ENCODE measurements at places on chromosomes 7 and 10. TPM values are rescaled to one million over a fixed set of nuclear protein-coding genes. Genes with fewer than 3 reads are reported as not detected.

The NUP42 gene
- total RNA-seq = 17.5 TPM

DNA sequence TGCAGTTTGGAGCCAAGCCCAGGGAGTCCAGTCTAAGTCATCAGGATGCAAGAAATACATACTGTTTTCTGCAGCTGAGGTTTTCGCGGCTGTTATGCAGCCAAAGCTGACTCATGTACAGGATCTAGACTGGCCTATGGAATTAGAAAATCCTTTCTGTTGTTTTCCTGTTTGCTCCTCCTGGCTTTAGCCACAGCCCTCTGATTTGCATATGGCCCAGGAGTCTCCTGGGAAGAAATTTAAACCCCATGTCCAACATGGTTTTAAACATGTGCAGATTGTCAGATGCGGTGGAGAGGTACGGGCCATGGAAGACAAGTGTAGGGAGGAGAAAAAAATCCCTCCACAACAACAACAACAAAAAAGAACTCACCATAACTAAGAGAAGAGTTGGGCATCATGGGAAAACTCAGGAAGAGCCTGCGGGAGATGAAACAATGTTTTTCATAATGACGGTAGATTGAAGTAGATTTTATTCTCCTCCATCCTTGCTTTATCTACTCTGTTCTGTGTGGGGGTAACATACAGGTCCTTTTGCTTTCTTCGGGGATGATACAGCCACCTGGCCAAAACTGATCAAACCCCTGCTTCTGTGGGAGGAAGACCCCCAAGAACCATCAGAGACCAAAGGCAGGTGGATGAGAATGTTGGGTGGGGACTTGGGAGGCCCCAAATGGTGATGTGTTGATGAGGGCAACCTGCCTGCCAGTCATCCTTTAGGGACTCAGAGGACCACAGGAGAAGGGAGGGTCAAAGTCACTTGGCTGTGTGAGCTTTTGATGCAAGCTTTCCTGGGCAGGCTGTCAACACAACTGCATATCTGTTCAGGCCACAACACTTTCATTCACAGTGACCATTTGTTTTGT lies 29.8 kb upstream of the GNA12 start:
- no peak for DNase-seq

GRCh38 chr10:36688717-36689116 lies 436.7 kb upstream of the ANKRD30A start:
- no peak for DNase-seq

The RBM20 gene
- 0.32 TPM for total RNA-seq

The ADCYAP1R1 gene
- not detected for total RNA-seq

The C10orf71 gene
- not detected for total RNA-seq

- no peak for DNase-seq
Measured at GRCh38 chr7:47932016-47932415, 16.2 kb downstream of the PKD1L1 start.

DNA sequence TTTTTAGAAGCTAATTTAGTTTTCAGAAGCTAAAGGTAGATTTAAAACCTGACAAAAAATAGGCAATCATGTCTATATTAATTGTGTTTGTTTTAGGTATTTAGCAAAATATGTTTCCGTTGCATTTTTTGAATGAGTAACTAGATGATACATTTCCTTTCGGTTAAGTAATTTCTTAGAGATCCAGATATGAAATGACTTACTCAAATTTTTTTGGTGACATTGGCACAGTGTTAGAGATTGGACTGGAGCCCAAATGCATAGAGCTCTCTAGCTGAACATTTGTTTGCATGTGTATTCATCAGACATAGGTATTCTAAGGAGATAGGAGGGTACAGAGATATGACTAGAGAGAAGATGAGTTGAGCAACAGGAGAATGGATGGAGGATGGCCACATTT lies 1.9 kb downstream of the BUB3 start:
- DNase-seq = no peak

The MUC12 gene
- total RNA-seq = 0.33 TPM

DNA sequence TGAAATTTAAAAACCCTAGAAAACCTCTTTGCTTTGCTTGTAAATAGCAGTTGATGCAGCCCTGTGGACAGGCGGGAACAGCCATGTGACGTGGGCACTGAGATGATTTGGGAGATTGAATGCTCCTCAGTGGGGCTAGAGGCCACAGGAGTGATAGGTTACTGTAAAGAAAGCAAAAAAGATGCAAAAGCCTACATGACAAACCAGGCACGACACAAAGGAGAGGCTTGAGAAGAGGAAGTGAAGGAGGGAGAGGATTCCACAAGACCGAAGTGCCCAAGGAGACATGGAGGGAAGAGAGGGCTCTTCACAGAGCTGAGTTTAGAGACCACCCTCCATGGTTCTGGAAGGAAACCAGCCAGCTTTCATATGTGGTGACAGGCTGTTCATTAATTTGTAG lies 25.7 kb downstream of the IKZF1 start:
- DNase-seq = no peak

The COL26A1 gene
- total RNA-seq = not detected

The HOXA10 gene
- total RNA-seq = 0.51 TPM

DNA sequence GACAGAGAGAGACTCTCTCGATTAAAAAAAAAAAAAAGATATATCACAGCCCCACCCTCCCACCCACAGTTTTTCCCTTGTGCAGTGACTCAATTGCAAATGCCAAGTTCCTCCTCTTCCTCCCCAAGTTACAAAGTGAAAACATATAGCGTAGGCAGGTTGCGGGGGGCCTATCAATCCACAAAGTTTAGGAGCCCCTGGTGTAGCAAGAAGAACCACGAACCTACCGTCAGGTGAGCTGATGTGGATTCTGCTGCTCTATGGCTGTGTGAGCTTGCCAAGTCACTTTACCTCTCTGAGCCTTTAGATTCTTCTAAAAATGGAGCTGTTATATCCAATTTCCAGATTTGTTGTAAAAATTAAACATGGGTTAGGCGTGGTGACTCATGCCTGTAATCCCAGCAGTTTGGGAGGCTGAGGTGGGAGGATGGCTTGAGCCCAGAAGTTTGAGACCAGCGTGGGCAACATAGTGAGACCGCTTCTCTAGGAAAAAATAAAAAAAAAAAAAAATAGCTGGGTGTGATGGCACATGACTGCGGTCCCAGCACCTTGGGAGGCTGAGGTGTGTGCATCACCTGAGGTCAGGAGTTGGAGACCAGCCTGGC lies 8.2 kb upstream of the RHBDD2 start:
- DNase-seq = no peak

GRCh38 chr7:158399762-158400161 lies 187.9 kb downstream of the PTPRN2 start:
- DNase-seq = no peak

- no peak for DNase-seq
Measured at GRCh38 chr10:108404155-108404554, 1239.6 kb upstream of the SORCS1 start.

DNA sequence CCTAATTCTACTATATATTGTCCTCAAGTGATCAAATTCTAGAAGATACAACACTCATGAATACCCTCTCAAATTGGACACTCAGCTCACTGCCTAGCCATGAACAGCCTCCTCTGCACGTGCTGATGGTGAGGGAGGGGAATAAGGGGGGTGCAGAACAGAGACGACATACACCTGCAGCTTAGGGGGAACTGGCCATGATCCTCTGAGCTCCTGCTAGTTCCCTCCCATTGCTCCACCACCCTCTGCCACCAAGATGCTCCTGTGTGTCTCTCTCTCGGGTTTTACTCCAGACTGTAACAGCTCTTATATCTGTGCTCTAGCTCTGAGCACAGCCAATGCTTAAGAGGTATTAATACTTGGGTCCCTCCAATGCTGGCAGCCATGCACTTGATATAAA lies 70.7 kb downstream of the VOPP1 start:
- no peak for DNase-seq

DNA sequence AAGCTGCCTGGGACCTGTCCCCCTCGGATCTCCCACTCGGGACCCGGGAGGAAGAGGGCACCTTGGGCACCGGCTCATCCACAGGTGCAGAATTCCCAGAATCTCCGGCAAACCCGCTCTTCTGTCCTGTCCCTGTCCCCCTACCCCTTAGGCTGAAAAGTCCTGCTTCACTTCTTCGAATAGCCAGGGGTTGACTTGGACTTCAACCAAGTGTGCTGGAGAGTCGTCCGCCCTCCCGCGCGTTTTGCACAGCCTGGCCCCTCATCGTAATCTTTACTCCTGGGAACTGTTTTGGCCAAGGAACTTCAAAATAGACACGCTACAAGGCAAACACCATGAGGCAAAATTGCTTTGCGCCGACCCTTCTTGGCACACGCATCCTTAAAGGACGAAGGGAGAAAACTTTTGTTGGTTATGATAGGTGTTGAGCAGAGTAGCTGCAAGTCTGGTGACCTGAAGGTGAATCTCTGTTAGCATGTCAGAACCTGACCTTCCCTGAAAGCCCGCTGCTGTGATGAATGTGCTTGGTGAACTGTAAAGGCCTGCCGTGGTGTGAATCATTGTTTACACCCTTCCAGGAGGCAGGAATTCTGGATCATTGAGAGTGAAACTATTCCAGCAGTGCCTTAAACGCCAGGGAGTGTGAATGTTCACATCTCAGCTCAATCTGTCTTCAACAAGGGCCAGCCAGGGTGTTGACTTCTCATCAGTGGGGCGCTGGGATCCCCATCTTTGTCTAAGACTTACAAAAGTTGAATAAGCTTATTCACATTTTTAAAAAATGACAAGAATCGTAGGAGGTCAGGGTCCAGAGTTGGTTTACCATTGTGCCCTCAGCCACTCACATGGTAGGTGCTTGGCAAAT lies 589 bp upstream of the RAPGEF5 start:
- no peak for DNase-seq

- no peak for DNase-seq
Measured at GRCh38 chr7:75565132-75565837, 73.2 kb downstream of the SPDYE5 start.

DNA sequence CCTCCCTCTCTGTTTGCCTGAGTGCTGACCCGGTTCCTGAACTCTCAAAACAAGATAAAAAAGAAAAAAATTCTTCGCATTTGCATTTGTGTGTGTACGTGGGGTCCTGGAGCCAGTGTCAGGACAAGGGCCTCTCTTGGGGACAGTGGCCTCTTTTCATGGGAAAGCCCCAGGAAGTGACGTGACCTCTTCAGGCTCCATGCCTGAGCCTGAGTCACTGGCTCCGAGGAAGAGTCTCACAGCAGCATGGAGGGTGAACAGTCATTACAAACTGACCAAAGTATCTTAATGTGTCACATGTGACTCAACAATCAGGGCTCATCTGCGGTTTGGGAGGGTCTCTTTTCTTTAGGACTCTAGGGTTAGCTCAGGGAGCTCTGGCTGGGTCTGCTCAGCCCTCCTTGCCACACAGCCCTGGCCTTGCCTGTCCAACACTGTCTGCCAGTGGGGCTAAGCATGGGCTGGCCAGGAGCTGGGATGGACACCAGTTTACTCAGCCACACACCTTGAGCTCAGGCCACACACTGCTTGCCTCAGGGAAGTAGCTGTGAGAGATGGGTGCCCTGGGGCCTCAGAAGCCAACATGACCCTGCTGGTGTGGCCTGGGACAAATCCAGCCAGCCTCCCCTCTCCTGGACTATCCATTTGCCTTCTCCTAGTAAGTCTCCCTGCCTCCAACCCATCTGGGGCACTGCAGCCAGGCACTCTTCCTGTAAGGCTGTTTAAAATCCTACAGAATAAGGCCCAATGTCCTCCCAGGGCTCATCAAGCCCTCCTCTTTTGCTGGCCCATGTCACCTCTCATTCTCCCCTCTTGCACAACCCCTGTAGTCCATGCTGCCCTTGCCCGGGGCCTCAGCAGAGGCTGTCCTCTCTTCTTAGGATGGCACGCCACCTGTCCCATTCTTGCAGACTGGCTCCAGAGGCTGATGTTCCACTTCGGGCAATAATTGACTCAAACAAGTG lies 10.5 kb downstream of the TMEM273 start:
- DNase-seq = peak; percentile 6

DNA sequence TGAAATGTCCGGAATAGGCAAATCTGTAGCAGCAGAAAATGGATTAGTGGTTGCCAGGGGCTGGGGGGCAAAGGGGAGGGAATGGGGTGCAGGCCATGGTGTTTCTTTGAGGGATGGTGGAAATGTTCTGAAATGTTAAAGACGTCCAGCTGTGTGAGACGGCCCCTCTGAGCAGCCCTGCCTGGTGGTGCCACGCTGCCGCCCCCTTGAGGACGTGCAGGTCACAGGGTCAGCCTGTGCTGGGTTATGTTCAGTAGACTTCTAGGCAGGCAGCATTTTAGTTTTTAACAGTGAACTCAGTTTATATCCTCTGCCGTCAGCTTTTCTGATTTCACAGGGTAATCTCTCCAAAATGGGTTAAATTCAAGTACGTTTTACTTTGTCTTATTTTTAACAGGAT lies 9.4 kb downstream of the NUB1 start:
- no peak for DNase-seq

The CAMK2B gene
- total RNA-seq = 0.35 TPM

- no peak for DNase-seq
Measured at GRCh38 chr7:147912291-147912690, 678.3 kb upstream of the C7orf33 start.

The CALHM1 gene
- not detected for total RNA-seq

GRCh38 chr10:59864141-59864962 lies 42.0 kb downstream of the CCDC6 start:
- no peak for DNase-seq

DNA sequence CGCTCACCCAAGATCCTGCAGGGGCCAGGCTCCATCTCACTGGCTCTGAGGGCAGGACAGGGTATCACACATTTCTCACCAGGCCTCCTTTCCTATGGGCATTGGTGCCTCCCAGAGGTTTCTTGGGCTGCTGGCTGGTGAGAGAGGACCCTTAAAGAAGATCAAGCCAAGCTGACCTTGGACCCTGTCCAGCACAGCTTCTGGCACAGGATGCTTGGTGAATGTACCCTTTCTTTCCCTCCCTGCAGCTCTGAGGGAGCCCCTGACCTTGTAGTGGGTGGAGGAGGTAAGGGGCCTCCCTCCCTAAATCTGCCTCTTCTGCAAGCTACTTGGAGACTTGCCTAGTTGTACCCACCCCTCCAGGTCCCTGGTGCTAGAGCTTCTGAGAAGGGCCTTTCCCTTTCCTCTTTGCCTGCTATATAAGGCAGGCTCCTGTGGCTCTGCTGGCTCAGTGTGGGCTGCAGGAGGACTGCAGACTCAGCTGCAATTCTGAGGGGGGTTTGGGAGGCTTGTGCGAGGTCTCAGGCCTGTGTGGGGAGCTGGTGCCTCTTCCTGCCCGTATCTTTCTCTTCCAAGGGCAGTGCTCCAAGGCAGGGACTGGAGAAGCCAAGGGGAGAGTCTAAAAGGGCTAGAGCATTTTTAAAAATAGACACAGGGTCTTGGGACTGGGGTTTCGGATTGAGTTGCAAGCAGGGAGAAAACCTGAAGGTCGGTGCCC lies 11.7 kb upstream of the TRIM8 start:
- no peak for DNase-seq

DNA sequence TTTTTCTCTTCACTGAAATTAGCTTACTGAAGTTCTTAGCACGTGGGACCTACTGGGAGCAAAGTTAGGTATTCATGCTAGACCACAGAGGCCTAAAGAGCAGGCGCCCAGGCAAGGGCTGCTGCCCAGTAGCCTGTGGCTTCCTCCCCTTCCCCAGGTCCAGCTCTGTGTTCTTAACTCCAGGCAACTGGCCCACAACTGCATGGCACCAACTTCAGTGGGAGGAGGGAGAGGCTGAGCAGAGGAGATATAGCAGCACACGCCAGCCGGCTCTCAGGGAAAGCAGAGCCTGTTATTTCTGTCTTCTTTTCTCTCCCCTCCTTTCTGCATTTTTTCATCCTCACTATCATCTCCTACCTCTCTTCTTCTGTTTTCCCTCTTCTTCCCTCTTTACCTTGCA lies 67.4 kb downstream of the PCGF5 start:
- DNase-seq = no peak

GRCh38 chr7:67764289-67764688 lies 767.7 kb downstream of the TYW1 start:
- no peak for DNase-seq

GRCh38 chr7:90173127-90173844 lies 19.0 kb downstream of the STEAP1 start:
- no peak for DNase-seq

The PRR15 gene
- total RNA-seq = not detected

- DNase-seq = no peak
Measured at GRCh38 chr7:86643561-86644281, at the start of gene GRM3. Gene GRM3 (plus strand): TSS chr7:86643909. CDS start chr7:86765146, 121,237 bp downstream.
